ENCODE measurements at places on chromosomes 2 and 18. TPM values are rescaled to one million over a fixed set of nuclear protein-coding genes. Genes with fewer than 3 reads are reported as not detected.

Gene MITD1
- polyA plus RNA-seq: 49.5 TPM

Gene LYPD6
- polyA plus RNA-seq: 20.5 TPM

Gene G6PC2
- not detected for polyA plus RNA-seq

Gene C1QL2
- polyA plus RNA-seq: not detected

DNA sequence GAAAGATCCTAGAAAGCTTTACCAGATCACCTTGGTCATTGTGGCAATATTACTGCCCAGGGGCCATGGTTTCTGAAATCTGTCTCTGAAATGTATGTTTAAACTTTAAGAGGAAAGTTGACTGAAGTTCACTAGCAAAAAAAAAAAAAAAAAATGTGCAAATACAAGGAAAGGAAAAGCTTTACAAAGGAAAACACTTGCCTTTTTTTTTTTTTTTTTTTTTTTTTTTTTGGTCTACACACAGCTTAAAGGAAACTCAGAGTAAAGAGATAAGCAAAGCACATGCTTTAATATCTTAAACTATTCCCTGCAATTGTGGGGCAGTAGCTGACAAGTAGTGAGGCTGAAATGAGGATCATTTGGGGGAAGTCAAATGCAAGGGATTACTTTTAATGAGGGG lies 174.2 kb upstream of the EPAS1 start:
- DNase-seq: no peak

- DNase-seq: no peak
These were observed 115.4 kb downstream of the KYNU start for GRCh38 chr2:142992840-142993239.

DNA sequence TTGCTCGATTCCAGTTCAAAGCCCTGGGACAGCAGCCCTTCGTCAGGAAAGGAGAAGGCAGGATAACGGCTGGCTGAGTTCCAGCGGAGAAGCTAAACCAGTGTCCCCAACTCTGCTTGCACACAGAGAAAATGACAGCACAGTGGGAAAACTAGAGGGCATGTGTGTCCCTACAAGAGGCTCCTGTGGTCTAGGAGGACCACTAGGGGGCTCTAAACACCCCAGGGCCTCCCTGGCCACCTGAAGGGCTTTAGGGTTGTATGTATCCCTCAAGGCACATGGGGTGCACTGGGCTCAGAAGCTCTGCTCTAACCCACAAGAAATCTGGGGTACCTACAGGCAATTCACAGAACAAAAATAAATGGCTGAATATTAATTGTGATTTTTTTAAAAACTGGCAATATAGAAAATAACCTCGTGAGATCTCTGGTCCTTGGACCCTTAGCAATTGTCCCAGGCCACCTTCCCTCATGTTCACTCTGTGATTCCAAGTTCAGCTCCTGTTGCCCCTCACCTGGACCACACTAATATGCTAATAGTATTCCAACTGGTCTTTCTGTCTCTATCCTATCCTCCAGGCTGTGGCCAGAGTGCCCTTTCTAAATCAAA lies 17.5 kb downstream of the STAT1 start:
- no peak for DNase-seq

GRCh38 chr2:59440491-59440890 lies 1113.0 kb downstream of the BCL11A start:
- DNase-seq: no peak
